ENCODE measurements at places on chromosomes 1 and 21.

GRCh38 chr1:3702990-3703728 lies 49.1 kb upstream of the CCDC27 start:
- DNase-seq: no peak

DNA sequence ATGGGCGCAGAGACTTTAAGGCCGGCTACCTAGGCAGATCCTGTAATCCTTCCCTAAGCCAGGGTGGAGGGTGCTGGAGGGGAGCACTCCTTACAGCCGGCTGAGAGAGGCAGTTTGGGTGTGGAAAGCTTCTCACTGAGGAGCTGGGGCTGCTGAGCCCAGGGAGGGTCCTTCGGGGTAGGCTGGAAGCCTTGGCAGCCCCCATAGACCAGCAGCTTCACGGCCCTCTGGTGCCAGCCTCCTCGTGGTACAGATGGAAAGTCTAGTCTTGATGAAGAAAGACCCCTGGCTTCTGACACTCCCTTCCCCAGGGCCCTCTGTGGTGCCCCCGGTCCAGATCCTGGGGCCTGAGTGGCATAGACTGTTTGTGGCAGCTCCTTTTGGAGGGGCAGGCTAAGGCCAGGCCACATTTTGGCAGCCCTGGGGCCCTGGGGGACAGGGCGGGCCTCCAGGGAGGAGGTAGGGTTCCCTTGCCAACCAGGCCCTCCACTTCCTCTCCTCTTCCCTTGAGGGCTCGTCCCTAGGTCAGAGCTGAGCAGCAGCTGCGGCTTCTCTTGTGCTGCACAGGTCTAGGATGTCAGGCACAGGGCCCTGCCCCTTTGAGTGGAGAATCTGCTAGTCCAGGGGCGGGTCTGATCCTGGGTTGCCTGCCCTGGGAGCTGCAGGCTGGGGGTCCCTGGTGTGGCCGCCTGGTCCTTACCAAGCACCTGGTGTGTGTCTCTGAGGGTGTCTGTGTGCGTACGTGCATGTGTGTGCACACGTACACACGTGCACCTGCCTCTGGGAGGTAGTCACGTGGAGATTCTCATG lies 4.8 kb downstream of the AMPD2 start:
- DNase-seq: peak; percentile 47

DNA sequence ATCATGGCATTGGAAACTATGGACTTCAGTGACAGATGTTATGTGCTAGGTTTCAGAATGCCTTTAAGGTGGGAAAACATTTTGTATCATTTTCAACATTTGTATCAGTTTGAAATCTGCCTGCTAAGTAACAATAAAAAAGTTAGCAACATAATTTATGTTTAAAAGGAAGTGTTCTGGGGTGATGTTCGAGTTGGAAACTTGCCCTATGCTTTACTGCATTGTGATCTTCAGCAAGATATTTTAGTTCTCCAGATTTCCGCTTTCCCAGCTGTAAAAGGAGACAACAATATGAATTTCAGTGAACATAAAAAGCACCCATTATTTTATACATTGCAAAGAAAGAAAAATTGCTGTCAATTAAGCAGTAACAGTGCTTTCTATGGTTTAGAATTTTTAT lies 187.4 kb downstream of the DISC1 start:
- no peak for DNase-seq

DNA sequence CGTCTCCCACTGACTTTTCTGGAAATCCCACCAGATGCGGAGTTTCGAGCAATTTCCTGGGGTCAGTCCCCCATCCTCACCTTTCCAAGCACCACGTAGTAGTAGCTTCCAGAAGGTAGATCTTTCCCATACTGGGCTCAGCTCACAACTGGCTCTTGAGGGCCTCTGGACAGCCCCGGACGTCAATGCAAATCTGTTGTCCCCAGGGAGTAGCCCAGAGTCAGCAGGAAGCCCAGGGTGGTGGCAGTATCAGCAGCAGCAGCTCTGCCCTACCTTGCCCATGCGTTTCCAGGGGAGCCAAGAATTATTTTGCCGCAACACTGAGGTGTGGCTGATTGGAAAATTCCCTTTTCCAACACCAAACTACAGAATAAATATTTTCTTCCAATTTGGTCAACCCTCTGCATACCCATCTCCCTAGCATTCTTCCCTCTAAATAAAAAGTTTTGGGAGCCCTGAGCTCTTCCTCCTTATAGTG lies 70.3 kb downstream of the CD46 start:
- no peak for DNase-seq

- DNase-seq: no peak
These were observed 149.9 kb downstream of the CHRM3 start for GRCh38 chr1:239536165-239536849.

- DNase-seq: no peak
These were observed 31.1 kb upstream of the MTF1 start for GRCh38 chr1:37890378-37891014.

DNA sequence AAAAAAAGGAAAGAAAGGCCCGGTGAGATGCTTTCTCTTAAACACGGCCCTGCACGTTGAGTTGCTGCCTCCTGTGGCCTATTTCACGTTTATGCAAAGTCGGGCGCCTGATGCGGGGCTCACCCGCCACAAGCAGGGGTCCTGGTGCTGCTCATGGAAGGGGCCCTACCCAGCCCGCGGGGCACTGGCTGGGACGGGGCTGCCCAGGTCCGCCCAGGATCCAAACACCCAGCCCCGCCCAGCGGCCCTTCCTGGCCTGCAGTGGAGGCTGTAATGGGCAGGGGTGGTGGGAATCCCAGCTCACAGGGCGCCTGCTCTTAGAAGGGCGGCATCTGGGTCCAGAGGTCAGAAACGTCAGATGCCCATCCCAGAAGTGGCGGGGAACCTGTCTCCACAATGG lies 1.6 kb downstream of the COL6A2 start:
- DNase-seq: no peak

- no peak for DNase-seq
These were observed 738.1 kb downstream of the ADGRL2 start for GRCh38 chr1:82538876-82539275.

- DNase-seq: peak; percentile 63
These were observed 6.7 kb downstream of the SLC19A1 start for GRCh38 chr21:45535341-45536081.
